Hindlimb muscle (tissue), 1 donor: ENCODE measurements at places on chromosomes 13 and 19.

- no peak for DNase-seq
These were observed 2.9 kb downstream of the TUBB4A start for GRCh38 chr19:6499052-6499790.

DNA sequence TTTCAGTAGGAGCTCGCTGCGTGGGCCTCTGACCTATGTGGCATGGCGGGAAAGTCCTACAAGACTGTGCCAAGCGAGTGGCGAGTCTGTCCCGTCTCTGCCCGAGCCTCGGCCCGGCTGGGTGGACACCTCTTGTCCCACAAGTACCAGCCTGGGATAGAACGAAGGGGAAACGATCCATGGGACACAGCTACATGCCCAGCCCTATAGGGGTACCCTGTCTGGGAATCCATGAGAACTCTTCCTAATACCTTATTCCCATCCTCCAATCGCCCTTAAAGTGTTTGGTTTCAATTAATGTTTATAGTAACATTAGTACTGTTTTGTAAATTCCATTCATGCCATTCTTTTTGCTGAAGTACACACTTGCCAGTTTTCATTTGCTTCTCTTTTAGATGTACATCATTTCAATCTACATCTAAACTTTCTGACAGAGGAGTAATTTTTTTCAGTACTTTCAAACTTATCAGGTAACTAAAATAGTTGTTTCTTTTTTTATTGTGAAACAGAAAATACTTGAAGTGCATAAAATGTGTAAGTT, 667 bp upstream of the ZNF790 start:
- no peak for DNase-seq

GRCh38 chr13:107076801-107077200, 508.9 kb upstream of the ARGLU1 start:
- no peak for DNase-seq

DNA sequence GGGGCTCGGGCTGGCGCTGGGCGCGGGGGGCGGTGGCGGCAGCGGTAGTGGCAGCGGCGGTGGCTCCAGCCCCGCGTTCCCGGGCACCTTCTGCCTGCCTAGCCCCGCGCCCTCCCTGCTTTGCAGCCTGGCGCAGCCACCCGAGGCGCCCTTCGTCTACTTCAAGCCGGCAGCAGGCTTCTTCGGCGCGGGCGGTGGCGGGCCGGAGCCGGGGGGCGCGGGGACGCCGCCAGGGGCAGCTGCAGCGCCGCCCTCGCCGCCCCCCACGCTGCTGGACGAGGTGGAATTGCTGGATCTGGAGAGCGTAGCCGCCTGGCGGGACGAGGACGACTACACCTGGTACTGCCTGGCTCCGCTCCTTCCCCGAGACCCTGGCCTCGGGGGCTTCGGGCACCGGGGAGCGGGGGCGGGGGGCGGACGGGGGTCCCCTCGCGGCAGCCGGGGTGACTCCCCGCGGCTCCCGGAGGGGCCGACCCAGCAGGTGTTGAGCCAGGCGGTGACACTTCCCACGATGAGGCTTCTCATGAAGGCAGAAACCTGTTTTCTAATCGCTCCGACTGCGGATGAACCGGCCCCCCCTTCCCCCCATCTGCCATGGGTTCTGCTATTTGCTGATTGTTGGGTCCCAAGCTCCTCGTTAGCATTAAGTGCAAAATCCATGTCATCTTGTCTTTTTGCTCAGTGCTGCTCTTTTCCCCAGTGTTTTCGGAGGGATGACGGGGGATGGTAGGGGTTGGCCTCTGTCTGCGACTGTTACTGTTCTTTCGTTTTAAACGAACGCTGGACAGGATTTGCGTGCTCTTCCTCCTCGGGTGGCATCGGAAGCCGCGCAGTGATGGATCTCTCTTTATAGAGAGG, 943 bp downstream of the SLAIN1 start:
- no peak for DNase-seq

DNA sequence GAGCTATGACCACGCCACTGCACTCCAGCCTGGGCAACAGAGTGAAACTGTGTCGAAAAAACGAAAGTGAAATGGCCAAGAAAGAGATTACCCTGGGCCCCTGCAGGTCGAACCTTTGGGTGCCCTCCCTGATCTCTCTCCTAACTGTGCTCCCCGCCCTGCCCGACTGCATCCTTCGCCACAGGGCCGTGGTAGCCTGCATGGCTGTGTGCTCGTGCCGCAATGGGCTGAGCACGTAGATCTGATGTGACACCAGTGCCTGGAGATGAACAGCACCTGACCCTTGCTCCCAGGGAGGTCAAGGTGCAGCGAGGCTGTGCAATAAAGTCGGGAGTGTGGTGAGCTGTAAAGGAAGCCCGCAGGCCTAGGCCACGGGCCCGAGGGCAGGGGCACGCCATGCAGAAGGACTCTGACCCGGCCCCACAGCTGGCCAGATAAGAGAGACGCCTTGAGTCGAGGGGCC, 60.2 kb downstream of the PEX11G start:
- no peak for DNase-seq

- DNase-seq, result peak; percentile 14
These were observed 18.3 kb downstream of the DIS3 start for GRCh38 chr13:72763411-72763810.

GRCh38 chr13:44117351-44117750, 237.6 kb downstream of the LACC1 start:
- no peak for DNase-seq

- DNase-seq, result no peak
These were observed 25.2 kb downstream of the COL4A1 start for GRCh38 chr13:110281736-110282135.

GRCh38 chr13:71517004-71517403, 350.0 kb downstream of the DACH1 start:
- no peak for DNase-seq

DNA sequence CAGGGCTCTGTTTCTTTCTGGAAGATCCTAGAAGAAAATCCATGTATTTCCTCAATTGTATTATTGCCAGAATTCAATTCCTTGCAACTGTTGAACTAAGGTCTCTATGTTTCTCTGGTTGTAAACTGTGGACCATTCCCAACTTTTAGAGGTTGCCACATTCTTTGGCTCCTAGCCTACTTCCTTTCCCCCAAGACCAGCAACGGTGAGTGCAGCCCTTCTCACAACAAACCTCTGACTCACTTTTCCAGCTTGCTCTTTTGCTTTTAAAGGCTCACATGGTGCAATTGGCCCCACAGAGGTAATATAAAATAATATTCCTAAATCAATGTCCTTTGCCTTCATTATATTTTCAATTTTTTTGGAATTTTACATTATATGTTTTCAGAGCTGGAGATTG, 371.3 kb downstream of the SLITRK5 start:
- no peak for DNase-seq

- DNase-seq, result no peak
These were observed 18.3 kb downstream of the MBD3L1 start for GRCh38 chr19:8850488-8850887.

- DNase-seq, result no peak
These were observed 77.9 kb downstream of the PTPRS start for GRCh38 chr19:5262721-5263120.

DNA sequence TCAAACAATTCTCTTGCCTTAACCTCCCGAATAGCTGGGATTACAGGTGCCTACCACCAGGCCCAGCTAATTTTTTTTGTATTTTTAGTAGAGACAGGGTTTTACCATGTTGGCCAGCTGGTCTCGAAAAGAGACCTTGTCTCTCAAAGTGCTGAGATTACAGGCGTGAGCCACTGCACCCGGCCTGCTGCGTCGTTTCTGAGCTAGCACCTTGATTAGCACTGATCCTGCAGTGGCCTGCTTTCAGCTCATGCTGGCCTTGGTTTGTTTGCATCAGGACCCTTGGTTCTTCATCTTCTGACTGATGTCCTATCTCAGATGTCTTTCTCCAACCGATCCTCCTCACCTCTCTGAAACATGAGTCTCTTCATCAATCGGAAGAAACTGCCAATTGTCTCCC, 4.9 kb upstream of the TFDP1 start:
- no peak for DNase-seq

- no peak for DNase-seq
These were observed 1042.2 kb downstream of the DIAPH3 start for GRCh38 chr13:59121507-59121906.

- peak; percentile 74 for DNase-seq
These were observed at the start of gene SMAD9 for GRCh38 chr13:36919833-36920615. Gene SMAD9 (minus strand): TSS chr13:36920238. CDS start chr13:36879689, 40,549 bp downstream.

DNA sequence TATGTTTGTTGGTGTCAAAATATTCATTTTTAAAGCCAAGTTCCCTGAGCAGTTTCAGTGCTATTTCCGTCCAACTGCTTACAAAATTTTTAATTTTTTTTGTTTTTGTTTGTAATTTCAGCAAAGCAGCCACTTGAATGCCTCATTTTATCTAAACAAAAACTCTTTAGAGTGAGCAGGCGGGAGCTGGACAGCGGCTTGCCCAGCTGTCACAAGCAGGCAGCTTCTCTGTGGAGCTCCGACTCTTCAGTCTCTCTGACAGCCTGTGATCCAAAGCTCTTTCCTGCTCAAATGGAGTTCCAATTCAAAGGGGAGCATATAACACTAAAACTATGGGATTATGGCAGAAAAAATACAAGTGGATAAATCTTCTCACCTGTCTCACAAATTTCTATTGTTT, 618.3 kb upstream of the PCDH20 start:
- no peak for DNase-seq

GRCh38 chr19:17572638-17573037, 17.2 kb downstream of the COLGALT1 start:
- DNase-seq, result no peak

- no peak for DNase-seq
These were observed 12.6 kb downstream of the CACNA1A start for GRCh38 chr19:13493516-13494310.

DNA sequence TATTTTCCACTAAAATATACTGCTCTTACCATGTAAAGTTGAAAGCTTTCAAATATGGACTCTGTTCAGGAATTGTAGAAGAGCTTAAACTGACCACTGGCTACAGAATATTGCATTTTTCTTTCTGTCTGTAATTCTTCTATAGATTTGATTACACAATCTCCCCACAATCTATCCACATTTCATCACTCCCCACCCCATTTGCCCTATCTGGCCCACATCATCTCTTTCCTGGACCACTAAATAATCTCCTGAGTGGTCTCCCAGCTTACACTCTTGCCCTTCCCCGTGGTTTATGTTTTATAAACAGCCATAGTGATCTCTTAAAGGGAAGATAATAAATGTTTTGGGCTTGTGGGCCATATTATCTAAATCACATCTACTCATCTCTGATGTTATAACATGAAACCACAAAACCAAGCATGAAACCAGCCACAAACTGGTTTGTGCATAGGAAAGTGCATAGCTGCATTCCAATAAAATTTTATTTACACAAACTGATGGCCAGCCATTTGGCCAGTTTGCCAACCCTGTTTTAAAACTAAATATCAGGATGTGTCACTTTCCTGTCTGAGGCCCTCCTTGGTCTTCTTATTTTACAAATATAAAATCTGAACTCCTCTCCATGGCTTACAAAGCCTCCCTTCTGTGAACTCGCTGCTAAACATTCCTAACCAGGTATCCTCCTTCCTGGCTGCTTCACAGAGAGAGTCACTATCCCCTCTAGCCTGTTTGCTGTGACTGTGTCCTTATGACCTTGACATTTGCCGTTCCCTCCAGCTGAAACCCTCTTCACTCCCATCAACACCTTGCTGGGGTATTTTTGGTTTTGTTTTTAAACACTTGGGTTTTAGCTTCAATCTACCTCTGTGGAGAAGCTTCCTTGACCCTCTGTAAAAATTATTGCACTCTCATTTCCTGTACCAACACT, 500.9 kb downstream of the GPC6 start:
- DNase-seq, result no peak

DNA sequence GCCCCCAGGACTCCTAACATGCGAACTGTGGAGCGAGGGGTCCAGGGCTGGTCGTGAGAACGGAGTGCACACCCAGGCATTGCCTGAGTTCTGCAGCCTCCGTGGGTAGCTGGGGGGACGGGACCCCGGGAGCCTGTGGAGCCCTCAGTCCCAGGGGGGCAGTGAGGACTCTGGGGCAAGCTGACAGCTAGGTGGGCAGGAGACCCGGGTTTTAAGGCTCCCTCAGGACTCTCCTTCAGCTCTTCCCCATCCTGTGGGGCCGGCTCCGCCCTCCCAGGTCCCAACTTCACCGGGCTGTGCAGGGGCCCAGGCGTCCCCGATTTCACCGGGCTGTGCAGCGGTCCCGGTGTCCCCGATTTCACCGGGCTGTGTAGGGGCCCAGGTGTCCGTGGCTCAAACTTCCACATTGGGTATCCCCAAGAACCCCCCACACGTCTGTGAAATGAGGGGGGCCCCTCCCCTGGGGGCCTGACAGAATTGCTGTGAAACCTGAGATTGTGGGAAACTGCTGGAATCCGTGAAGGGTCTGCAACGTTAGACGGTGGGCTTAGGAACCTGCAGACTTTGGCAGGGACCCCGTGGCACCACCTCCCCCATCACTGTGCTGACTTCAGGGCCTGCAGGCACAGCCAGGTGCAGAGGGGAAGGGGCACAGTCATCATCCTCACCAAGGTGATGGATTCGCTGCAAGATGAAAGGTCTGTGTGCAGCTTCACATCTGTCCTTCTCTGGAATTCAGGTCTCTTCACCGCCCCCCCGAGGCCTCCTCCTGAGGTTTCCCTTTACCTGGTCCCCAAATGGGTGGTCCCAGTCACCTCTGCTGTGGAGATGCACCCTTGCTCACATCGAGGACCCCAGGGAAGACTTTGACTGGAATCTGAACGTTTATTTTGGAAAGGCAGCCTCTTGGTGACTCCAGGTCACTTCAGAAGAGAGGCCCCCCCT, 73.2 kb upstream of the MCF2L start:
- no peak for DNase-seq

GRCh38 chr13:103935117-103935516, 868.9 kb upstream of the SLC10A2 start:
- DNase-seq, result no peak

- DNase-seq, result no peak
These were observed 1694.8 kb upstream of the PCDH20 start for GRCh38 chr13:63110466-63110865.

DNA sequence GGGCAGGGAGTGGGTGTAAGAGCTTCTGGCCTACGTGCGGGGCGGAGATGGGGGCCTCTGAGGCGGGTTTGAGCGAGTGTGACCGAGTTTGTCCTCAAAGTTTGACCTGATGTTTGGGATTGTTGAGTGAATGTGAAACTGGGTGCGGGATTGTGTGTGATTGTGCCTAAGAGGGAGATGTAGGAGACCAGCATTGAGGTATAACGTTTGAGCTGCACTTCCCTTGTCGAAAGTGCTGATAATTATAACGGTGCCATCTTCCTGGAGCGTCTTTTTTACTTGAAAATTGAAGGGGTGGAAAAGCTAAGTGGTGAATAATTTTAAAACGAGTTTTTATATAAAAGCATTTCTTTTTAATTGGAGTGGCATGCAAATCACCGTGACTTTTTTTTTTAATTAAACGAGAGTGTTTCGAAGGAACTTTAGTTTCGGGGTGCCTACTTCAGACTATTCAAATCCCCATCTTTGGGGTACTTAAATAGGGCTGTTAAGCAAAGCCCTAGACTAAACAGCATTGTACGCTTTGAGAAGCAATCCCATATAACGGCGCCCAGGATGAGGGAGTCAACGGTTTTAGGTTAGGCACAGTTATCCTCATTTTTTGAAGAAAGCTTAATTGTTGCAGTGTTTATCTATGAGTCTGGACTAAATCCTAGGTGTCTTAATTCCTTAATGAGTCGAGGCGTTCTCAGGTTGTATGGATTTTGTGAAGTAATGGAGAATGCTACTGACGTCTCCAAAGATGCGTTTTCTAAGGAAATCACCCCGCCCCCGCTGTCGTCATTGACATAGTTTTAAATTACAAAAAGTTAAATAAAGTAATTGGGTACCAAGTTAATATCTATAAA, 594 bp downstream of the ZNF146 start:
- DNase-seq, result peak; percentile 58

- DNase-seq, result no peak
These were observed 805 bp downstream of the TMEM205 start for GRCh38 chr19:11345122-11345803.
